ENCODE measurements at places on chromosomes 16 and 17.

DNA sequence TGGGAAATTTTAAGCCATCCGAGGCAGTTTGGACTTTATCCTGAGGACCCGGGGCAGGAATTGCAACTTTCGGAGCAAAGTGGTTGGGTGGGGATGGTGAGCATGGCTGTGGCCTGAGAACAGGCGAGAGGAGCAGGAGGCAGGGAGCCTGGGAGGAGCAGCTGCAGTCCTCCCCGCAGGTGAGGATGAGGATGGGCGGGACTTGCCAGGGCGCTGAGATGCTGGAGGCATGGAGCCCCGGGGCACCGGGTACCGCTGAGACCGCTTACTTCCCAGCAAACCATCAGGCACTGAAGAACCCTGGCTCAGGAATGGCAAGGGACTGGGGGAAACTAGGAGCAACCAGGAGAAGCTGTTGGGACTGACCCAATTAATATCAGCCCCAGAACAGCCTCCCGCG lies 210.8 kb downstream of the GSG1L start:
- DNase-seq, result no peak

DNA sequence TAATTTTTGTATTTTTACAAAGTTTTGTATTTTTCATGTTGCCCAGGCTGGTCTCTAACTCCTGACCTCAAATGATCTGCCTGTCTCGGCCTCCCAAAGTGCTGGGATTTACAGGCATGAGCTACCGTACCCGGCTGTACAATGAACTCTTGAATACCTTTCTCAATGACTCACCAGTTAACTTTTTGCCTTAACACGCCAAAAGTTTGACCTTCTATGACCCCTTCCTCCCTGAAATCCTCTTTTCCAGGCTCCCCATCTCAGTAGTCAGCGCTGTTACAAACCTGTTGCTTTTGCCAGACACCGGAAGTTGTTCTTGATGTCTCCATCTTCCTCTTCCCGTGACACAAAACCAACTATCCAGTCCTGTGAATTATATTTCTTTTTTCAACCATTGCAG lies 158.1 kb upstream of the ASIC2 start:
- no peak for DNase-seq

DNA sequence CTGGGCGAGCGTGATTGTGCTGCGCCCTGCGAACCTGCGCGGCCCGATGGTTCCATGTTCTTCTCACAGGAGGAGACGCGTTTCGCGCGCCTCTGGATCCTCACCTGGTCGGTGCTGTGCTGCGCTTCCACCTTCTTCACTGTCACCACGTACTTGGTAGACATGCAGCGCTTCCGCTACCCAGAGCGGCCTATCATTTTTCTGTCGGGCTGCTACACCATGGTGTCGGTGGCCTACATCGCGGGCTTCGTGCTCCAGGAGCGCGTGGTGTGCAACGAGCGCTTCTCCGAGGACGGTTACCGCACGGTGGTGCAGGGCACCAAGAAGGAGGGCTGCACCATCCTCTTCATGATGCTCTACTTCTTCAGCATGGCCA lies 1.0 kb downstream of the FZD2 start:
- DNase-seq, result no peak

DNA sequence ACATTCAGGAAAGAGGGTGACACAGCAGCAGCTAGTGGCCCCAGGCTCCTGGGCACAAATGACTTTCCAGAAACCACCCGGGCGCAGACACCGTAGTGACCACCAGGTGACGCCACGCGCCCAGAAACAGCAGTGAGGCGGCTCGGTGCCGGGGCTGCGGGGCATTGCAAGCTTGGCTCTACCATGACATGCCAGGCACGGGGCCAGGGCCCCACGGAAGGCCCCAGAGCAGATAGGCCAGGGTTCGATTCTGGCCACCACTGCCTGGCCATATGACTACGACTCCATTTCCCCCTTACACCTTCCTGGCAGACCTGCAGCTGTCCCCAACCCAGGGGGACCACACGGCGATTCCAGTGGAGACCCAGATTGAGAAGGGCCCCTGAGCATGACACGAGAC lies 6.7 kb downstream of the RHBDF1 start:
- peak; percentile 69 for DNase-seq

DNA sequence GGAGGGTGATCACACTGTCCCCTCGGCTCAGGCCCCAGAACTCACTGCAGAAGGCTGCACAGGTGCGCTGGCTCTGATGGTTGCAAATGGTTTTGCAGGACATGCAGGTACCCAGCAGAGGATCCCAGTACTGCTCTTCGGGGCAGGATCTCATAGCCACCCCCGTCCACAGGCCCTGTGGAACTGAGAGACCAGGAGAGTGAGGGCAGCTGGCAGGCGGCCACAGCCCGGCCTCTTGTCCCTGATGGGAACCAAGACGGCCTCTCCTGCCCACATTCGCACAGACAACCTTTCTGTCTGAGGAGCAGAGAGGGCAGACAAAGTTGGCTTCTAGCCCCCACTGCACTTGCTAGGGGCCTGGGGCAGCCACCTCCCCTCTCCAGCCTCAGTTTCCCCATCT lies 19.5 kb downstream of the TNFRSF13B start:
- DNase-seq, result no peak

GRCh38 chr16:10180042-10180770 lies 2.0 kb downstream of the GRIN2A start:
- no peak for DNase-seq

DNA sequence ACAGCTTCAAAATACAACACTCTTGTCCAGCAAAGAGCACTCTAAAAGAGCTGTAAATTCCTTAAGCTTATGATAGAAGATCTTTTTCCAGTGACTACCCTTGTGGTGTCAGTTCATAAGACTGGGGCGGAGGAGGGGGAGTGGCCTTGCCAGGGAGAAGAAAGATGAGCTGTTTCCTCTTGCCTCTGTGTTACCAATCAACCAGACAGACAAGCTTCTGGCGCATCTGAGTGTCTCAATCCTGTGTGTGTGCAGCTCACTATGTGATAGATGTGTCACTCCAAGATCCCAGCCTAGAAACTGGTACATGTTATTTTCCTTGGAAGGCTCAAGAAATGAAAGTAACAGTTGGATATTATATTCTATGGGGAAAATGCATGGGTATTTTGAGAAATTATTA lies 167.4 kb upstream of the CACNG3 start:
- DNase-seq, result peak; percentile 73

Measured in umbilical cord (tissue), 2 donors.